ENCODE measurements at places on chromosomes 1 and 21.

GRCh38 chr1:51330331-51331201 is at the start of gene TTC39A:
Gene TTC39A (minus strand): TSS chr1:51330562. CDS start chr1:51330477, 85 bp downstream.
- DNase-seq, result no peak

GRCh38 chr1:29953961-29954360 is 717.6 kb downstream of the PTPRU start:
- DNase-seq, result no peak

GRCh38 chr1:241639623-241640148 is 483 bp downstream of the CHML start:
- DNase-seq, result no peak

DNA sequence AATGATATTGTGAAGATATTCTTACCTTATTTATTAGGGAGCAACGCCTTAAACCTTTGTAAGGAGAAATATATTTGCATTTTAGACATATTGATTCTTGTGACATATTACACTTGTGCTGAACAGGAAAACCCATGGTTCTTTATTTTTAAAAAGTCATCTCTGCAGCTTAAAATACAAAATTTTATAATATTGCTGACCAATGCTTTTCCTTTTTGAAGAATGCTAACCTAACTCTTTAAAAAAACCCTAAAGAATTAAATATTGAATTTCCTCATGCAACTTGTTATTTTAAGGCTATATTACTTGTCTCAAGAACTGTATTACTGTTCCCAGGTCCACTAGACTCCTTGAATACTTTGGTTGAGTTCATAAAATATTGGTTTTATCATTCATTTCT is 99.0 kb downstream of the NEK7 start:
- no peak for DNase-seq

DNA sequence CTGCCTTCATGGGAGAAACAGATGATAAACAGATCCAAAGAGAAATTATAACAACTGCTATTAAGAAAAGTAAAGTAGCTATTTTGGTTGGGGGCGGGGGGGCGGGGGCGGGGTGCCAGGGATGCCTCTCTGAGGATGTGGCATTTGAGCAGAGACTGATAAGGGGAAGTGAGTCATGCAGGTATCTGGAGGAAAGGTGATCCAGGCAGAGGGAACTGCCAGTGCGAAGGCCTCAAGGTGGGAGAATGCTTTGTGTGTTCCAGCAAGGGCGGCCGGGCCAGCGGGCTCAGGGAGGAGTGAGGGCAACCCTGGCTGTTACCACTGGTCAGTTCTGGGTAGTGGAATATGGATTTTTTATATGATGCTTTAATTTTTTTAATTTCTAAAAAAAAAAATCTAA is 7.0 kb upstream of the TNFRSF1B start:
- no peak for DNase-seq

DNA sequence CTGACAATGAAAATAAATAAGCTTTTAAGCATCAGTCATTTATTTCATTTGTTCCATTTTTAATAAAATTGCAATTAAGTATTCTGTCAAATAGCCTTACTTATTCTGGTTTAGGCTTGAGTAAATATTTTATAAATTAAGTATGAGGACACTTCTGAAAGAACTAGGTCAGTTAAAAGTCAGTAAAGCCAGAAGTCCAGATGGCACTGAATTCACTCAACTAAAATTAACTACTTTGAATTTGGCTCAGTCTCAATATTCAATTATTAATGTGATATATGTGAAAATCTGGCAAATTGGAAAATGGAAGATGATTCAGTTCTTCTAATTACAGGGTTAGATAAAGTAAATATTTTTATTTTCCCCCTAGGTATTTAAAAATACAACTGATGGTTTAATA is 174.2 kb downstream of the BRINP3 start:
- DNase-seq, result no peak

DNA sequence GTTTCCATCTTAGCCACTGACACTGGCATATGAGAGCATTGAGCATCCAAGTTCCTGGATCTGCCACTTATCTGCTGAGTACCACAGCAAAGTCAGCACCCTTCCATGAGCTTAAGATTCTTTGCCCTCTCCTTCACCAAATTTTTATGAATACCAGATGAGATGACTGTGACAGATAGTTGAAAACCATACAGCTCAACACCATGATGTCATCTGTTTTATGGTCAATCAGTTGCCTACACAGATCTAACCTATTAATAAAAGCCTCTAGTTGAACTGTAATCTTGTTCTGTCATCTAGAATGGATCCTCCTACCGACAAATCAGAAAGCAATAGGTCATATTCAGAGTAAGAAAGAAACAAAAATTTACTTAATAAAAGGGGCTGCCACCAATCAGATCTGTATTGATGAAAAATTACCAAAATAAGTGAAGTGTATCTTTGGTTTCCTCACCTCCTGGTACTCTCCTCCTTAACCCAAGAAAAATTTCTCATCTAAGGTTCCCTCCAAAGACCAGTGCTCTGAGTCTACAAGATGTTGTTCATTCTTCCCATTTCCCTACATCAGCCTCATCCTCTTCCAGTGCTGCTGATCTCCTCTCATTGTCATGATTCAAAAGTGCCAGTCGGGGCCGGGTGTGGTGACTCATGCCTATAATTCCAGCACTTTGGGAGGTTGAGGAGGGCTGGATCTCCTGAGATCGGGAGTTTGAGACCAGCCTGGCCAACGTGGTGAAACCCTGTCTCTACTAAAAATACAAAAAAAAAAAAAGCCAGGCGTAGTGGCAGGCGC is 138.8 kb upstream of the CTTNBP2NL start:
- no peak for DNase-seq

- DNase-seq, result no peak
These were observed 15.2 kb downstream of the GADD45A start for GRCh38 chr1:67700220-67700619.

- DNase-seq, result no peak
These were observed 130.3 kb downstream of the C1orf21 start for GRCh38 chr1:184517130-184517529.

DNA sequence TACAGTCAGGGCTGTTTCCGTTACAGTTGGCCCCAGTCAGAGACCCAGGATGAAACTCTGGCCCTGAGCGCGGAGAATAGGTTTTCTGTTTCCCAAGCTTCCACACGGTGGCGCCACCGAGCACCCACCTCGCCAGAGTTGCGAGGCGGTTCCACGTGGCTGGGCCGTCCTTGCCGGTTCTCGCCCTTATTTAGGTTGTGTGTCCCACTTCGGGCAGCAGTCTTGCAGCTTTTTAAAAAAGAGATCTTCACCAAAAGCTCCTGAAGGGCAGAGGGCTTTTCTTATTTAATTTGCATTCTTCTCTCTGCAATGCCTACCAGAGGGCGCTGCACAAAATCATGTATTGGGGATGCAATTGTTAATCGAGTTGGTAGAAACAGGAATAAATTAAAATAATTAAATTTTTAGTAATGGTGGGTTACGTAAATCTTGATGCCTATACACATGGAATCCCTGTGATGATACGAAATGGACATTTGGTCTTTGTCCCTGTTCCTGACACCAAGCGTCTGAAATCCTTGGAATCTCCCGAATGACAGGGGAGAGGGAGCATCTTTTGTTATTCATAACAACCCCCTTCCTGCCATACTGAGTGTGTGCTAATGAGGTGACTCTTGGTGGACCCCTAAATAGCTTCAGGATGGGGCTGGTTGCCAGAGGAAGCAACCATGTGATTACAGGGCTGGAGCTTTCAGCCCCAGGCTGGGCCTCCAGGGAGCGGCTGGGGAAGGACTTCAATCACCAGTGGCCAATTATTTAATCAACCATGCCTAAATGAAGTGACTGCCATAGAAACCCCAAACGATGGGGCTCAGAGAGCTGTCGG is 5.6 kb upstream of the S100A7 start:
- DNase-seq, result no peak

DNA sequence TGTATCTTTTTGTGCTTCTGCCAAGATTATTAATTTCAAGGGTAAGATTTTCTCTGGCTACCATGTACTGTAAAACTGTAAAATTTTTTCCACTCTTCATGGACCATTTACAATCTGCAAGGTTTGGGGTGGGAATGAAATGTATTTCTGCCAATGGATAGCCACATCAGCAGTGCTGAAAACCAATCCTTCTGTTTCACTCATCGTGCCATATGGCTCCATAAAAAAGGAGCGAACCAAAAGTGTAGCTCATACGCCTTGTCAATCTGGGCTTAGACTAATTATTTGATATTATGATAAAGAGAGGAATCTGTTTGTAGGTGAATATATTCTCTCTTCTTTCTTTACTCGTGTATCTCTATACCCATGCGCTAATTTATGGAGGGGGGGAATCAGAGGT is 3.0 kb upstream of the SLC44A5 start:
- no peak for DNase-seq

GRCh38 chr1:191034132-191034531 is 556.5 kb upstream of the BRINP3 start:
- DNase-seq, result no peak

- DNase-seq, result no peak
These were observed 12.1 kb downstream of the TRAPPC3 start for GRCh38 chr1:36137226-36137625.

DNA sequence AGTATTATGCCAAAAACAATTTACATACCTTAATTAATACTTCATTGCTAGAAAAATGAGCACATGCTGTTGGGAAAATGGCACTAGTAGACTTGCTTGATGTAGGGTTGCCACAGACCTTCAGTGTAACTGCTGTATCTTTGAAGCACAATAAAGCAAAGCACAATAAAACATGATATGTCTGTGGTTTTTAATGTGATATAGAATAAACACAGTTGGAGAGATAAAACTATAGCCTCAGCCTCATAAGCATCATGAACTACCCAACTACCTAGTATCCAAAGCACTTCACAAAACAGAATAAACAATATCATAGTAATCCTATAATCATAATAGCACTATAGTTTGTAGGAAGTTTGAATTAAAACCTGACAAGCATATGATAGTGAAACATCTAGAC is 143.5 kb downstream of the SYT14 start:
- DNase-seq, result no peak

DNA sequence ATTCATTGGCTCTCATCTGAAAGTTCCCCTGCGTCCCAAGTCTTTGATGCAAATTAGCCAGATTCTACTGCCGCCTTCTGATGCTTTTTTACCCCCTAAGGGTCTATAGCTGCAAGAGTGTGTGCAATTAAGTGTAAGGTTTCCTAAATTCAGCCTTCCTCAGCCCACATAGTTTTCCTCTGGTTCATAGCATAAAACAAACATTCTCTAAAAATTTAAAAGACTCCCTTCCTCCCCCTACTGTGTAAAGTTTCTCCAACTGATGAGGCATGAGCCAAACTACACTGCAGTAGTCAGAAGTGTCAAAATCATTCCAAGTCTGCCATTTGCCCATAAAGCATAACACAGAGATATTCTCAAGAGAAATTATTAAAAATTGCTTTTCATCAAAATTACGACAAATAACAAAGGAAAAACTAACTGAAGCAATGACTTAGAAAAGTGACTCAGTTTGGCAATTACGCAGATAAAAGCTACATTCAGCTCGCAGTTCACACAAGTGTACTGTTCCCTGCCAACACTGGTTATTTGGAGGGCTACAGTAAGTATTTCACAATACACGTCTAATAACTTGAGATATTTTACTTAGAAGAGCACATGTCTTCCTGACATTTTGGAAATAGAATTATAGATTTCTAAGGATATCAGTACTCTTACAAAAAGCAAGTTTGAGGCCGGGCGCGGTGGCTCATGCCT is 15.4 kb downstream of the KCNH1 start:
- peak; percentile 5 for DNase-seq

GRCh38 chr1:40664167-40664537 is 1.3 kb downstream of the RIMS3 start:
- DNase-seq, result no peak

GRCh38 chr1:183079712-183080388 is 56.6 kb downstream of the LAMC1 start:
- DNase-seq, result no peak

DNA sequence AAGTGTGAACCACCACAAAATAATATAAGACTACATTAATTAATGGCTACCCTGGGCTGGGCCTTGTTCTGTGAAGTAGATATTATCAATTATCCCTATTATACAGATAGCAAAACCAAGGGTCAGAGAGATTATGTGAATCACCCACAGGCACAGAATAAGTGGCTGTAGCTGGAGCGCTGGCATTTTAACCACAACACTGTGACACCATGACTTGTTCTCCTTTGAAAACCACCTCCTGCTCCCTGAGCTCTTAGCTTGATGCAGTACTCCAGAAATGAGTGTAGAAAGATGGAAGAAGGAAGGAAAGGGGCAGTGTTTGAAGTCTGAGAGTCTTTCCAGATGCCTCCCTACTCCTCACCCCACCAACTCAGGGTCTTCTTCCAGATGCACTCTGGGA is 29.5 kb upstream of the JUN start:
- no peak for DNase-seq

DNA sequence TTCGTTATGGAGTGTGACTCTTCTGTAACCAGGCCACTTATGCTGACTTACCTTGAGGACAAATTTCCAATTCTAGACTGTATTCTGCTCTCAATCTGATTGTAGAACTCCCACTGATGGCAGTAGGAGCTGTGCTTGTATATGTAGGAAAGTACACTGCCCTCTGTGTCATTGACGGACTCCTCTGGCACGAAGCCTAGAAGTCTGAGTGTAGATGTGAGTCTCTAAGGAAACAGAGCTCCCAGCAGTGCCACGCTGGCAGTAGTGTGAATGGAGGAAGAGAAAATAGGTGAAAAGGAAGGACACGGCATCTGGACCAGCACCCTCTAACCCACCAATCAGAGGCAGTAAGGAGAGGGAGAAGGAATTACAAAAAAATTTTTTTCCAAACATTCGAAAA is 130.4 kb upstream of the ADGRL2 start:
- DNase-seq, result peak; percentile 67

- no peak for DNase-seq
These were observed 32.8 kb downstream of the OBSCN start for GRCh38 chr1:228240411-228241240.

GRCh38 chr21:30194701-30195299 is 21.1 kb downstream of the CLDN8 start:
- no peak for DNase-seq

DNA sequence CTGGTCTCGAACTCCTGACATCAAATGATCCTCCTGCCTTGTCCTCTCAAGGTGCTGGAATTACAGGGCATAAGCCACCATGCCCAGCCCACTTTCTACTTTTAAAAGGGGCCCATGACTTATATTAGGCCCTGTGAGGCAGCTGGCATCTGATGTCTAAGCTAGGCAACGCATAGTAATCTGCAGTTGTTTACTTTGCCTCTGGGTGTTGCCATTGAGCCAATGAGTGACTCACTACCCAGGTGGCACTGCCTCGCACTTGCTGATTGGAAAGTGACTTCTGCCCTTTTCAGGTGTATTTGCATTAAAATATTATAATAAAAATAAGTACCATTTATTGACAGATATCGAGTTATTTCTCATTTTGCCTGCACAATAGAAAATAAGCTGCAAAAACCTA is 84.9 kb downstream of the KIF14 start:
- no peak for DNase-seq

Data from AG09319 (cell line).